T-helper 22 cell (primary cell): ENCODE measurements at places on chromosomes 16 and 17.

- DNase-seq = no peak
Observed at GRCh38 chr17:57875290-57876022, 25.6 kb upstream of the MRPS23 start.

GRCh38 chr17:62592341-62593099 is 35.0 kb upstream of the MRC2 start:
- DNase-seq = no peak

GRCh38 chr16:48053418-48053745 is 102.4 kb downstream of the ABCC12 start:
- DNase-seq = no peak

DNA sequence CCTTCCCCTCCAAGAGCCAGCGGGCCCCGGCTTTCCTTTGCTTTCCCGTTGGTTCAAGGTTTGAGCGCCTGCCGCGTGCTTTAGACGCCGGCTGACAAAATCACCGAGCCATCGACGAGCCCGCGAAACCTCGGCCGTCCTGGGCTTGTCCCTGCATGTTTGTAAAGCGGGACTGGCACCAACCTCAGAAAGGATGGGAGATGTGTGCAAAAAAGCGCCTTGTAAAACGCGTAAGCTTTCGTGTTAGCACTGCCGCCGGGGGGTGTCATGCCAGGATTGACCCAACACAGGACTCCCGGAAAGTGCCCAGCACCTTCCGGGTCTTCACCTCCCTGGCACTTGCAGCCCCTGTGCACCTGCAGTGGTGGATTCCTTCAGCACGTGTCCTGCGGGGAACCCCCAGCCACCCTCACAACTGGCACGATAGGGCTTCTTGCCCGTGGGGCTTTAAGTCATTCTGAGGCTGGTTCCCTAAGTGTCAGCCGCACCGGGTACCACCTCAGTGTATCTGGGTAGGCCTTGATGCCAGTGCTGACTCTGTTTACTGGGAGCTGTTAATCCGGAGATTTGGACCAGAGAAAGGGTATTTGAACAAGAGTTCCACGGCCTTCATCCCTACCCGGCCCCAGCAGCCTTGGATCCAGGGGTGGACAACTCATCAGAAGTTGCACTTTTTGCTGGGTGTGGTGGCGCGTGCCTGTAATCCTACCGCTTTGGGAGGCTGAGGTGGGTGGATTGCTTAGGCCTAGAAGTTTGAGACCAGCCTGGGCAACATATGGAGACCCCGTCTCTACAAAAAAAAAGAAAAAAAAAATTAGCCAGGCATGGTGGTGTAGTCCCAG is 817 bp downstream of the NDUFAF8 start:
- no peak for DNase-seq

GRCh38 chr16:87095271-87095670 is 221.9 kb downstream of the C16orf95 start:
- DNase-seq = no peak

DNA sequence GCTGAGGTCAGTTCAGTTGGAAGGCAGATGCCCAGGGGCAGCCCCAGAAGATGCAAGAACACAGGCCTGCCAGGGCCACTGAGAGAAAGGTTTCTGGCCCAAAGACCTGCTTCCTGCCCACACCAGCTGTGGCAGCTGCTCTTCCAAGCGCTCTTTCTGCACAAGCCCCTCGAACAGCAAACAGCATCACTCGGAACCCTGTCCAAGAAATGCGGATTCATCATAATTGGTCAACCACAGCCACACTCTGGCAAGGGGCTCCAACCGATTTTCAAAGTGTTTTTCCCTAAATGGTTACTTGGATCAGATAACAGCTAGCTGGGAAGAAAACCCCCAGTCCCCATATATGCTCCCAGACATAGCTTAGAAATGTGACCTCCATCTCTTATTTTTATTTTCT is 71.1 kb upstream of the DNAH17 start:
- no peak for DNase-seq

DNA sequence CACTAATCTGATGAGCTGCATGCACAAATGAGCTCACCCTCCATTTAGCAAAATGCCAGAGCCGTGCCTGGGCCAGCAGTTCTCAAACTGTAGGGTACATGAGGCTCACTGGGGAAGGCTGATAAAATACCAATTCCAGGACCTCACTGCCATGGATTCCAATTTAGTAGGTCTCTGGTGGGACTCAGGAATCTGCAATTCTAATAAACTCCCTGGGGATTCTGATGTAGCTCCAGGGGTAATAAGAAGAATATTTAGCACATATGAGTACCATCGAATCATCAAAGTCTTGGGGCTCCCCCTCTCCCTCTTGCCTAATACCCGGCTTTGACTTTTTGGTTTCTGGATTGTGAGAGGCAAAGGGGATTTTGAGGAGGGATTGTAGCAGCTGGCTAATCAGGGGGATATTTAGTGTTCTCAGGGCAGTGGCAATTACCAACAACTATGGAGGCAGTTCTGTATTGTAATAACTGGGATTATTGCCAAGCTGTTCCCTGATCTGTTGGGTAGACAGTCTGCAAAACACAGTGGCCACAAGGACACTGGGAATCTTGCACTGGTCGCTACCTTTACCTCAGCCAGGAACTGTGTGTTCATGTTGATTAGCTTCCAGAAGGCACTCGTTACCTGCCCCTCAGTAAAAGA is 140.4 kb downstream of the SHISA9 start:
- no peak for DNase-seq

DNA sequence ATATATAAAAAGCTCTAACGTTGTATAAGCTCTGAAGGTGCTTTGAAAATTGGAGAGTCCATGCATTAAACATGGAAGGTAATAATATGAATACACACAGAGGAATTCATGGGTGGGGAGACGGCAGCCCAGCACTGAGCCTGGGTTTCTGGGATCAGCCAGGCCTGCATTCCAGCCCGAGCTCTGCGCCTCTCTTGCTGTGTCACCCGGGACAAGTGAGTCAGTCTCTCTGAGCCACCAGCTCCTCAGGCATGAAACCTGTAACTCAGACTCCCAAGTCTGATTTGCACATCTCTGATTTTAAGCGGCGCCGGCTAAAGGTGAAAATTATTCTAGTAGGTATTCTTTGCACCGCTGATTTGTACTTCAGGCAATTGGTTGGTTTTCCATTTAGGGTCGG is 238.8 kb downstream of the MRTFB start:
- DNase-seq = no peak

- no peak for DNase-seq
Observed at GRCh38 chr17:5027916-5028315, 7.3 kb downstream of the SLC52A1 start.

- no peak for DNase-seq
Observed at GRCh38 chr17:44794851-44795413, 35.2 kb downstream of the GJC1 start.

GRCh38 chr17:5361426-5361825 is 58.0 kb downstream of the NUP88 start:
- DNase-seq = no peak

DNA sequence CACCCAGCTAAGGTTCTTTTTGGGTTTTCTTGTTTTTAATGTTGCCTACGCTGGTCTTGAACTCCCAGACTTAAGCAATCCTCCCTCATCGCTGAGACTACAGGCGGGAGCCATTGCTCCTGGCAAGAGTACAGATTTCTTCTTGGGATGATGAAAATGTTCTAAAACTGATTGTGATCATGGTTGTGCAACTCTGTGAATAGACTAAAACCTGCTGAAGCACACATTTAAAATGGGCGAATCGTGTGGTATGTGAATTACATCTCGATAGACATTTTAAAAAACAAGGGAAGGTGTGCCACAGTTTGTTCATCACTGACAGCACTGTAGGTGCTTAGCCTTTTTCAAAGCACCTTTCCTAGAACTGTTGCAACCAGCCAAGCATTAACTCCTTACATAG is 48.8 kb upstream of the CDH3 start:
- DNase-seq = no peak

- DNase-seq = no peak
Observed at GRCh38 chr16:12462426-12463280, 341.0 kb downstream of the CPPED1 start.

GRCh38 chr16:65688301-65688700 is 566.4 kb upstream of the CDH11 start:
- DNase-seq = no peak

- no peak for DNase-seq
Observed at GRCh38 chr16:87582216-87582965, 19.9 kb upstream of the JPH3 start.

DNA sequence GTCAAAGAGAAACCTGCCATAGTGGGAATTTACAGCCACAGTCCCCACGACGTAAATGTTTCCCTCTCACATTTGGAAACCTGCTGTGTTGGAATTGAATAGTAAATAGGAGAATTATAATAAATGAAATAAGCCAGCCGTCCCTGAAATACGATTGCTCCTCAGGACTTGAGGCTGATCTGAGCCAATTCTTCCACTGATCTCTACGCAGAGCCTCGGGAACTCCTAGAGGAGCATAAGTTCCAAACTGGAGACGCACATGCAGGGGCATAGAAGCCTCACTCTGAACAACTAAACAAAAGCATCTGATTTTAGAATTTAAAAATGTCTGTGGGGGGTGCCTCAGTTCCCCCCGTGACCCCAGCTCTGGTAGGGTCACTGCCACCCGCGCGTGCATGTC is 10.2 kb upstream of the TEX19 start:
- DNase-seq = no peak

DNA sequence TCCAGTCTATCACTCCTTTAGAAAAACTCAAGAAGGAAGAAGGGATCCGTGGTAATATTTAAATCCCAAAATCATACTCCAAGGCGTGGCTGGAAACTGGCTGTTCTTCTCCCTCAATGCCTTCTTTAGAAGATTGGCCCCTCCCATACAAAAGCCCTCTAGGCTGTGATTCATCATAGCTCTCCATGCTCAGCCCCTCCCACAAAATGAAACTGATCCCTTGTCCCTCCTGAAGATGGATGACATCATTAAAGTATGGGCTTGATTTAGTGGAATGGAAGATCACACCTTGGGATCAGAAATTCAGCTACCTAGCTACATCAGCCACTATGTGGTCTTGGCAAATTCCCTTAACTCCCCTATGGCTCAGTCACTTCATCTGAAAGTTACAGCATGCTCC is 4.1 kb downstream of the GRIN2A start:
- no peak for DNase-seq

DNA sequence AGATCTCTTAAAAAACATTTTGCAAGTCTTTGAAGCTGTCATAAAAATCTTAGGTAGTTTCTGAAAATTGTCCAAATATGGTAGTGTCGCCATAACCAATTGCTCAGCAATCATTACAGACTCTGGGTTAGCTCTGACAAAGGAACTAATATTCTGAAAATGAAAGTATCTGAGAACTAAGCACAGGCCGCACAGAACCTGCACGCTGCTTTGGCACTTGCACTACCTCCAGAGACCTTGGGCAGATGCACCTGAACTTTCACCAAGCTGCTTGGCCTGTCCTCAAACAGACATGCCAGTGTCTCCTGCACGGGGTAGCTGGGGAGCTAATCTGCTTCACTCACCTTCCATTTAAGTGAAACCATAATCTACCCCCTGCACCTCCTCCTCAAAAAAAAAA is 317.0 kb downstream of the MAF start:
- no peak for DNase-seq

GRCh38 chr17:72264682-72265405 is 144.0 kb downstream of the SOX9 start:
- DNase-seq = no peak

- DNase-seq = no peak
Observed at GRCh38 chr17:77572065-77572601, 386.4 kb upstream of the TNRC6C start.

- no peak for DNase-seq
Observed at GRCh38 chr16:81539009-81539758, 94.6 kb downstream of the CMIP start.

- no peak for DNase-seq
Observed at GRCh38 chr16:4988647-4989046, 30.5 kb downstream of the SEC14L5 start.

GRCh38 chr17:34862384-34862783 is 98.9 kb downstream of the CCT6B start:
- no peak for DNase-seq

DNA sequence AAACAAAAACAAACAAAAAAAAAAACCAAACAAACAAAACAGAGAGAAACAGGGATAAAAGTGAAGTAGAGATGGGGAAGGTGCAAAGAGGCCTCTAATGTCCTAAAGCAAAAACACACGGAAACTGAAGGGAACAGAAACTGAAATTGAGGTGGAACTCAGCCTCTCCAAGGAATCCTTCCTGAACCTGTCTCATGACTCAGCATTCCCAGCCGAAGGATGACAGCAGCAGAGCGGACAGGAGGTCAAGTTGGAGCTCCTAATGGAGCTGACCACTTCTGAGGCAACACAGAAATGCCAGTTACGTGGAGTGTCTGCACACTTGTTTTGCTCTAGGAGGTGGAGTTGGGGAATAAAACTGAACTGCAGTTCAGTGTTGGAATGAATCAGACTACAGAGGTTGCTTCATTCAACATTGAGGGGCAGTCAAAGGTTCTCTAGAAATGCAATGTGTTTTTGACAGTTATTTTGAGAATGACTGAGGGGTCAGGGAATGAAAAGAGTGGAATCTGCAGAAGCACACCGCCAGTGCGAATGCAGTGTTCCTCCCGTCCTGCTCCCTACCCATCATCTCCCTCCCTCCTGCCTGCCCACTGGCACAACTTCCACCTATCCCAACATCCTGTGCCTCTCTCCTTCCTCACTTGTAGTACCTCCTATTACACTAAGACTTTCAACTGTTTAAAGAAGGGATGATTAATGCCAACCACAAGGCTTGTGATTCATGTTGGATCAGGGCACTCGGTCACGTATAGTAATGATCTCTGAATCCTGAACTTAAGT is 6.3 kb downstream of the UBE2O start:
- no peak for DNase-seq

GRCh38 chr17:17343896-17344506 is 40.8 kb downstream of the NT5M start:
- DNase-seq = no peak

GRCh38 chr17:15965528-15965927 is 20.6 kb downstream of the ADORA2B start:
- no peak for DNase-seq

- no peak for DNase-seq
Observed at GRCh38 chr17:4340914-4341615, 25.4 kb downstream of the UBE2G1 start.

- no peak for DNase-seq
Observed at GRCh38 chr17:13596241-13596923, 5.3 kb downstream of the HS3ST3A1 start.

DNA sequence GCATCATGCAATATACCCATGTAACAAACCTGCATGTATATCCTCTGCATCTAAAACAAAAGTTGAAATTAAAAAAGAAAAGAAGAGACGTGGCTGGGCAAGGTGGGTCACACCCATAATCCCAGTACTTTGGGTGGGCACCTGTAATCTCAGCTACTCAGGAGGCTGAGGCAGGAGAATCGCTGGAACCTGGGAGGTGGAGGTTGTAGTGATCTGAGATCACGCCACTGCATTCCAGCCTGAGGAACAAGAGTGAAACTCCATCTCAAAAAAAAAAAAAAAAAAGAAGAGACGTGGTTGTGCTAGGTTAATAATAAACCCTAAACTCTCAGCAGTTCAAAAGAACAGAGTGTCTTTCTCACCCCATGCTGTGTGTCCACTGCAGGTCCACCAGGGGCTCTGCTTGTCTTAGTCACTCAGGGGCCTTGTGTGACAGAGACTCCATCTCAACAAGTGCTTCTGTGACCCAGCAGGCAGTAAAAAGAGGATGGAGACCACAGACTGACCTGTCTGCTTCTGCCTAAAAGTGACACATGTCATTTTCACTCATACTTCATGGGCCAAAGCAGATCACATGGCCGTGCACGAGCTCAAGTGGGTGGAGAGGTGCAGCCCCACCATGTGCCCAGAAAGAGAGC is 22.3 kb upstream of the N4BP1 start:
- no peak for DNase-seq
